NCI-H2029 (cell line): ENCODE measurements at places on chromosomes 11 and 22.
A peak's percentile ranks its signal among the peaks of the same experiment; 100 is the strongest.

GRCh38 chr11:8386134-8386864, 122.6 kb upstream of the LMO1 start:
- no peak for DNase-seq

DNA sequence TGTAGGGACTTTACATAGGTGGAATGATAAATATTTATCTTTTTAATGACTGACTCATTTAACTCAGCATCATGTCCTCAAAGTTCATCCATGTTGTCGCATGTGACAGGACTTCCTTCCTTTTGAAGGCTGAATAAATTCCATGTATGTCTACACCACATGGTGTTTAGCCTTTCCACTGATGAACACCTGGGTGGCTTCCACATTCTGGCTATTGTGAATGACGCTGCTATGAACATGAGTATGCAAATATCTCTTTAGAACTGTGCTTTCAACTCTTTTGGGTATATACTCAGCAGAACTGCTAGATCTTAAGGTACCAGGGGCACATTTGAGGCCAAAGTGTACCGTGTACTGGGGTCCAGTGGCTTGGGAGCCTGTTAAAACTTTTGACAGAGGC, 24.1 kb downstream of the LARGE1 start:
- DNase-seq: no peak

DNA sequence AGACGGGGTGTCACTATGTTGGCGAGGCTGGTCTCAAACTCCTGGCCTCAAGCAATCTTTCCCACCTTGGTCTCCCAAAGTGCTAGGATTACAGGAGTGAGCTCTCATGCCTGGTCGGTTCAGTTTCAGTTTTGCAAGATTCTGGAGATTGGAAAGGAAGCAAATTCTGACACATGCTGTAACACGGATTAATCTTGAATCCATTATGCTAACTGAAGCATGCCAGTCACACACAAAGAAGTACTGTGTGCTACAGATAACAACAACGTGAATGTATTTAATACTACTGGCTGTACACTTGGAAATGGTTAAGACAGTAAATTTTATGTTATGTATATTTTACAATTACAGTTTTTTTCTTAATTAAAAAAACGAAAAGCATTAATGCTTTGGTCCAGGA, 107.6 kb downstream of the MED15 start:
- no peak for DNase-seq

DNA sequence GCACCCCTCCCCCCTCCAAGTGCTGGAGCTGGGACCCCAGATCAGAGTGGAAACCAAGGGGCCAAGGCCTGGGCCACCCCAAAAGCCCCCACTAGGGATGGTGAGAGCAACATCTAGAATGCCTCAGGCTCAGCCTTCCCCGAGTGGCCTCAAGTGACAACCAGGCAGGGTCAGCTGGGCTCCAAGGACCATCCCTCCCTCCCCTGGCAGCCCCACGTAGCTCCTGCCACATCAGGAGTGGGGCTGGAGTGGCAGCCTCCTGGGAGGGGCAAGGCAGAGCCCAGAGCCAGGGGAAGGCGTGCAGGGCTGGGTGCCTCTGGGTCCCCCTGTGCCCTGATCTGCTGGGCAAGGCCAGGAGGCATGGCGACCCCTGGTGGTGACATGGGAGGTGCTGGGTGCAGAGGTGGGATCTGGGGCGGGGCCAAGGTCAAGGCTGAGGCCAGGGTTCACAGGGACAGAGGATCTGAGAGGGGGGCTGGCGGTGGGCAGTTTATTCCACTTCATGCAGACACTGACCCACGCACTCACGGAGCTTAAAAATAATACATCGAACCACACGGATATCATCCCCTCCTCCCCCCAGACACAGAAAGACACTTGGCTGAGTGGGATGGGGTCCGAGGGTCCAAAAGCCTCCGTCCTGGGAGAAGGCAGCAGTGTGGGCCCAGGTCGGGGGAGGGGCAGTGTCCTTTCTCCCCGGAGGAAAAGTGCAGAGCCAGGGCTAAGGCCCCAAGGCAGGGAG, 15.8 kb upstream of the EHD1 start:
- peak; percentile 34 for DNase-seq

DNA sequence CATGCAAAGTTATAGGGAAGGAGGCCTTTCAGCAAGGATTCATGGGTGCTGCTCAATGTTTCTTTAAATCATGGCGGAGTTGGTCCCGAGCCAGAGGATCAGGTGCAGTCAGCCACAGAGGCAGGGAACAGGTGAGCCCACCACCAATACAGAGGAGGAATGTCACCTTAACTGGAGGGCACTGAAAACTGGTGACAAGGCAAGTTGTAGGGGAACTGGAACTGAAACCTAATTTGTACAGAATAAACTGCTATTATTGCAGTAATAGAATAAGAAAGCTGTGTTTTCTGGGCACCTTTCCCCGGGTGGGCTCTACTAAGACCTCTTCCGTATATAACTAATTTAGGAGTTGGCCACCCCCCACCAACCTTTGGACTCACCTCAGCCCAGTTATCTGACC, 296.0 kb upstream of the NARS2 start:
- no peak for DNase-seq

GRCh38 chr11:17725174-17725573, 5.8 kb downstream of the MYOD1 start:
- no peak for DNase-seq

DNA sequence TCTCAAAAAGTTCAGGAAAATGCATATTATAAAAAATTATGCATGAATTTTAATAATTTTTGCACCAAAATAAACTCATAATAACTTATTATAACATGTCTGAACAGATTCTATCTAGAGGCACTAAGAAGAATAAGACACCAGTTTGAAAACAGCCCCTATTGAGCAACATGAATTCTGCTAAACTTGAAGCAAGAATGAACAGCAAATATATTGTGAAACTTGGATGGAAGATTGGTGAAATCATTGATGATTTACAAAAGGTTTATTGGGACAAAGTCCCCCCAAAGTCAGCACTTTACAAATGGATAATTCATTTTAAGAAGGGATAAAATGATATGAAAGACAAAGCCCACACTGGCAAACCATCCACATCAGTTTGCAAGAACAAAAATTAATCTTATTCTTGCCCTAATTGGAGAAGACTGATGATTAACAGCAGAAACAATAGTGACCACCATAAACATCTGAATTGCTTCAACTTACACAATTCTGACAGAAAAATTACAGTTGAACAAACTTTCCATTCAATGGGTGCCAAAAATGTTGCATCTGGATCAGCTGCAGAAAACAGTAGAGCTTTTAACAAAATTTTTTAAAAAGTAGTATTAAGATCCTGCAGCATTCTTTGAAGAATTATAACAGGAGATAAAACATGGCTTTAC, 257.5 kb upstream of the FAT3 start:
- DNase-seq: no peak

- no peak for DNase-seq
Observed at GRCh38 chr22:39174498-39175352, 22.2 kb upstream of the CBX7 start.

DNA sequence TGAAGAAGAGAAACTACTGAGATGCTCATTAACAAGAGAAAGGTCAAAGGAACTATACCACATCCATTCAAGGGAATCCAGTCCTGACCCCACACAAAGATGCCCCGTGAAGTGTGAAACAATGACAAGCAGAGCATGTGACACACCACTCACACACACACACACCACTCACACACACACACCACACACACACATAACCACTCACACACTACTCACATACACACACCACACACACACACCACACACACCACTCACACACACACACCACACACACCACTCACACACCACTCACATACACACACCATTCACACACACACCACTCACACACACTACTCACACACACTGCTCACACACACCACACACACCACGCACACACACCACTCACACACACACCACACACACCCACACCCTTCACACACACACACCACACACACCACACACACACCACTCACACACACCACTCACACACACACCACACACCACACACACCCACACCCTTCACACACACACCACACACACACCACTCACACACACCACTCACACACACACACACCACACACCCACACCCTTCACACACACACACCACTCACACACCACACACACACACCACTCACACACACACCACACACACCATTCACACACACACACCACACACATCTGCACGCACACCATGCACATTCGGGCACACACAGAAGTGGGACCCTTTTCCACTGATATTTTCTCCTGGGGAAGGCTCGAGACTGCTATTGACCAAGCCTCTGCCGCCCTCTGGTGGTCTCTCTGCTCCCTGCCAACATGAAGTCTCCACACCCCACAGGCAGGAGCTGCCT, 32.0 kb upstream of the COMT start:
- DNase-seq: peak; percentile 29

DNA sequence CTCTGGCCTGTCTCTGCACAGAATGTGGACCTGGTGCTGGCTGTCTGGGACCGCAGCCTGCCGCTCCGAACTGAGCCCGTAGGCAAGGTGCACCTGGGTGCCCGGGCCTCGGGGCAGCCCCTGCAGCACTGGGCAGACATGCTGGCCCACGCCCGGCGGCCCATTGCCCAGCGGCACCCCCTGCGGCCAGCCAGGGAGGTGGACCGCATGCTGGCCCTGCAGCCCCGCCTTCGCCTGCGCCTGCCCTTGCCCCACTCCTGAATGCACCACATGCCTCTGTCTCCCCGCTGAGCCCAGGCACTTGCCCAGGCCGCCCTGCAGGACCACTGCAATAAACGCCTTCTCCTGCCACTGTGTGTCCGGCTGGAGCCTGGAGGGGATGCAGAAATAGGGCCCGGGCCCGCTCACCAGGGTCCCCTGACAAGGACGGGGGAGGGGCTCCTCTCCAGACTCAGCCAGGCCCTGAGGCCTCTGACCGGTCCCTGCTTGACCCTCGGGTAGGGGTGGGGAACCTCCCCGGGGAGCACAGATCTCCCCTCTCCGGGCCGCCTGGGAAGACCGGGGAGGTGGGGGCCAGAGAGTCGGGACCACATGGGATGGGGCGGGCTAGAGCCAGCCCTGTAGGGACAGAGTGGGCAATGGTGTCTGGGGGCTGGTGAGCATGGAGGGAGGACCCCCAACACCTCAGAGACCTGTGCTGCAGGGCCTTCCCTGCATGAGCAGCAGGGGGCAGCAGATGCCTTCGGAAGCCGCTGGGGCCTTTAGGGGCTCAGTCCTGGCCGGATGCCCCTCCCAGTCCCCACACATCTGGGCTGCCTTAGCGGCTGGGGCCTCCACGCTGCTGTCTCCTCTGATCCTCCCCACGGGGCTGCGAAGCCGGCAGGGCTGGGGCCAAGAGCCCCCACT, 1.4 kb upstream of the TNNI2 start:
- DNase-seq: no peak

GRCh38 chr22:49701380-49702067, 126.1 kb downstream of the BRD1 start:
- no peak for DNase-seq

GRCh38 chr11:113556036-113556435, 80.8 kb upstream of the DRD2 start:
- no peak for DNase-seq

GRCh38 chr11:965206-965775, 39.6 kb downstream of the AP2A2 start:
- no peak for DNase-seq

GRCh38 chr11:119324189-119324588, 7.3 kb upstream of the MCAM start:
- DNase-seq: no peak

- DNase-seq: no peak
Observed at GRCh38 chr11:9037046-9037780, 33.4 kb upstream of the NRIP3 start.

- DNase-seq: no peak
Observed at GRCh38 chr11:98564233-98564632, 456.5 kb upstream of the CNTN5 start.

GRCh38 chr11:10694486-10695239, 1.1 kb upstream of the IRAG1 start:
- no peak for DNase-seq

- no peak for DNase-seq
Observed at GRCh38 chr11:46047520-46047919, 73.7 kb downstream of the PHF21A start.

DNA sequence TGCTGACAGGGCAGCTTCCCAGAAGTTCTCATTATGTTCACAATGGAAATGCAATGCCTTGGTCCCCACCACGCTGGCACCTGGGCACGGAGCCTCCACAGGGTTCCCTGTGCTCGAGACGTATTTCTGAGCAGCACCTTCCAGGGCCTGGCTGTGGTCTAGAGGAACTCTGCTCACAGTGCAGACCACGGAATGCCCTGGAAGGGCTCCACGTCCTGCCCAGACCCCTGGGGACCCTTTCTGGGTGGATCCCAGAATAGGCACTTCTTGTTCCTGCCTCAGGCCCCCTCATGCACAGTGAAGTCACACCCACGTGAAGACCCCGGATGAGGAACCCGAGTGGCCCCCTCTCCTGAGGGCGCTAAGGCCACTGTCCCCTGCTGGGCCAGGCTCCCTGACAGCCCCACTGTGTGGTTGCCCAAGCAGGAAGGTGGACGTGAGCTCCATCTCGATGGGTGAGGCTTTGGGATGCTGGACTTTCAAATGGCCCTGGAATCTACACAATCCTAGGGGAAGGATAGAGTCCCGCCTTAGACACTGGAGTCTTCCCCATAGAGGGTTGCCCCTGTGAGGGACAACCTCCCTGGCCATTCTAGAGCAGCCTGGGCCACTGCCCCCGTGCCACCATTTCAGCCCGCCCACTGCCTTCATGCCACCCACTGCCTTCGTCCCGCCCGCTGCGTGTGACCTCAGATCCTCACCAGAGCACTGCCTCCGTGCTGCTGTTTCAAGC, 1106.8 kb downstream of the BRD1 start:
- no peak for DNase-seq

DNA sequence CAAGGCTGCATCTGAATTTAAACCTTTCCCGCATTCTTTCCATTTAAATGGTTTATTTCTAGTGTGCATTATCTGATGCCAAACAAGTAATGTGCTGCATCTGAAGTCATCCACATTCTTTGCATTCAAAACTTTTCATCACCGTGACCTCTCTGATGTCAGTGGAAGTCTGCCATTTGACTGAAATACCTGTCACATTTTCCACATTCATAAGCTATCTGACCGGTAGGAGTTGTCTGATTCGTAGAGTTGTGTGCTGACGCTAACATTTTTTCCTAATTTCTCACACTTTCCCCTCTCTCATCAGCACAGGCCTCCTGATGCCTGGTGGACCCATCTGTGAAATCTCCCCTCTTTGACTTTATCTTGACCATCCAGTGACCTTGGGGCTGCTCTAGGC, 79.9 kb upstream of the BARX2 start:
- no peak for DNase-seq
